IPS-NIHi11 (cell line): ENCODE measurements at places on chromosomes 11 and 22.

- DNase-seq, result no peak
These were observed 93.6 kb upstream of the CD44 start for GRCh38 chr11:35045236-35045820.

DNA sequence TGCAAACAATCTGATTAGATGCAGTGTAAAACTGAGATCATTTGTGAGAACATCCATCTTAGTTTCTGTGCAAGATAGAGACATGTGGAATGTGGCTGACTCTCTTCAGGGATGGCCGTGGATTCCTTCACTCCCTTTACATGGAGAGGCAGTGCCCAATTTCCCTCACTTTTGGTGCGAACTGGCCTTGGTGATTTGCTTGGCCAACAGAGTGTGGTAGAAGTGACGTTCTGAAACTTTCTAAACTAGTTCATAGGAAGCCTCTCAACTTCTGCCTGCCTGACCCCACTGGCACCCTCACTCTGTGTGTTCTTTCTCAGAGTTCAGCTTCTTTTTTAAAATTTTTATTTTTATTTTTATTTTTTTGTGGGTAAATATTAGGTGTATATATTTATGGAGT, 9.9 kb upstream of the SYT13 start:
- DNase-seq, result no peak

- DNase-seq, result no peak
These were observed 5.4 kb upstream of the OR52L1 start for GRCh38 chr11:5992150-5992549.

- no peak for DNase-seq
These were observed 1.1 kb downstream of the EXT2 start for GRCh38 chr11:44096360-44097185.

- DNase-seq, result no peak
These were observed 16.1 kb upstream of the CABP7 start for GRCh38 chr22:29703569-29704195.

DNA sequence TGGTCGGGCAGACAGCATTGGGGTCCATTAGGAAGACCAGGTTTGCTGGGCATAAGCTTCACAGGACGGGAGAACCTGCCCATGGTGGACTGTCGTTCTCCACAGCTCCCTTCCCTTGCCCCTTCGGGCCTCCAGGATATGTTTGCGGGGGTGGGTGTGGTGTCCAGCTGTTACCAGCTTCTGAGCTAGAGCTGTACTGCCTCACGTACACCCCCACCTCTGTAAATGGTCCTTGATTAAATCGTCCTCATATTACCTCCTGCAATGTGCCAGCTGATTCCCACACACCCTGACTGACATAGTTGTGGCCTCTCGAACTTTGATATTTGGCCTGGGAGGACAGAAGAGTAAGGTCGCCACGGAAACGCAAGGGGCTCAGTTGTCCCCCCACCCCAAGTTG, 16.2 kb upstream of the BCR start:
- no peak for DNase-seq

GRCh38 chr11:7449211-7449840, 36.0 kb upstream of the OLFML1 start:
- DNase-seq, result no peak

- DNase-seq, result no peak
These were observed 2.6 kb downstream of the MRGPRF start for GRCh38 chr11:69010361-69010891.

DNA sequence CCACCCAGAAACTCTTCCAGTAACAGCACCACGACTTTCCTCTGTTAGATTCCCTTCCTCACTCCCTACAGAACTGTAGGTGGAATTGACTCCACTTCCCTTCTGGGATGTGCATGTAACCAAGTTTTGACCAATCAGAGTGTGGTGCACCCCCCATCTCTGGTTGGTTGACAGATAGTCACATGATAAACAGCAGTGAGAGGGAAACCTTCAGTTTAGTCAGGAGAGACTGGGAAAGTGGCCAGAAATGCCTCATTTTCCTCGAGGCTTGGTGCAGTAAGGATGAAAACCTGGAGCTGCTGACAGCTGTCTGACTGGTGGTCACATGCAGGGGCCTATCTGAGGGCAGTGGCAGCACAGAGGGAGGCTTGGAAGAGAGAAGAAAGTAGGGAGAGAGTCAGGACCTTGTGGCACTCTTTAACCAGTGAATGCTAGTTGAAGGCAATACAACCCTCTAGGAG, 67.3 kb upstream of the GRK3 start:
- no peak for DNase-seq

DNA sequence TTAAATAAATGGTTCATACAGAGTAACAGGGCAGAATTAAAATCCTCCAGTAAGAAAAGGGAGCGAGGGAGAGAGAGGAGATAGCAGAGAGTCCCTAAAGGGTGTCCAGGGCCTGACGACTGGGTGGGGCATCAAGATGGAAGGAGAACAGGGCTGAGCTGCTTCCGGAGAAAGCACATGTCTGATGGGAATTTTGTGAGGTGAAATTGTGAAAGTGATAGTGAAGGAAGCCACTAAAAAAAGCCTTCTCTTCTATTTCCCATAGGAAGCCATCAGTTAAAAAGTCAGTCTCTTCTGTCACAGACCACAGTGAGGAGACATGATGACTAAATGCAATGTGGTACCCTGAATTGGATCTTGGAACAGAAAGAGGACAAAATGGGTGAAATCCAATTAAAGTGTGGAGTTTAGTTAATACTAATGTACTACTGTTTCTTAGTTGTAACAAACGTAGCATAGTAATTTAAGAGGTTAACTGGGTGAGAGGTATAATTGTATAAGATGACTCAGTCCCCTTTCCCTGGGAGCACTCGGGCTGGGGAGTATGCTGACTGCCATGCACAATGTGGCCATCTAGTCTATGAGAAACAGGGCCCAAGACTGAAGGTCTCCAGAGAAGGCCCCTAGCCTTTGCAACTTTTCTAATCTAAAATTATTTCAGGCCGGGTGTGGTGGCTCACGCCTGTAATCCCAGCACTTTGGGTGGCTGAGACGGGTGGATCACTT, 29.5 kb upstream of the FCHSD2 start:
- no peak for DNase-seq

- DNase-seq, result no peak
These were observed 4.5 kb downstream of the TRIM29 start for GRCh38 chr11:120133216-120134105.

GRCh38 chr11:108498046-108498815, at the start of gene POGLUT3:
Gene POGLUT3 (minus strand): TSS chr11:108498384. CDS start chr11:108498366, 18 bp downstream.
- peak; percentile 85 for DNase-seq
